Activated CD8-positive, alpha-beta T cell treated with anti-CD3 and anti-CD28 coated beads, Interleukin-2, amount 10 ng/mL, durations not matched to agents 7 days and 5 days (primary cell): ENCODE measurements at places on chromosomes 5 and 9. TPM values are rescaled to one million over a fixed set of nuclear protein-coding genes. Genes with fewer than 3 reads are reported as not detected.

DIRAS2 gene
- not detected for total RNA-seq

IFNA13 gene
- total RNA-seq, result not detected

GRCh38 chr9:1495282-1496030, 445.3 kb downstream of the DMRT2 start:
- no peak for DNase-seq

GRCh38 chr5:127440831-127441230, 76.6 kb upstream of the PRRC1 start:
- DNase-seq, result no peak
